ENCODE measurements at places on chromosomes 16 and 17.

GRCh38 chr16:9797306-9797705, 384.9 kb downstream of the GRIN2A start:
- DNase-seq, result no peak

GRCh38 chr17:38743556-38744171, 4.5 kb downstream of the PCGF2 start:
- DNase-seq, result no peak

- no peak for DNase-seq
Observed at GRCh38 chr17:68089881-68090280, 54.3 kb downstream of the KPNA2 start.

- no peak for DNase-seq
Observed at GRCh38 chr17:83002118-83002805, 77.1 kb upstream of the METRNL start.

DNA sequence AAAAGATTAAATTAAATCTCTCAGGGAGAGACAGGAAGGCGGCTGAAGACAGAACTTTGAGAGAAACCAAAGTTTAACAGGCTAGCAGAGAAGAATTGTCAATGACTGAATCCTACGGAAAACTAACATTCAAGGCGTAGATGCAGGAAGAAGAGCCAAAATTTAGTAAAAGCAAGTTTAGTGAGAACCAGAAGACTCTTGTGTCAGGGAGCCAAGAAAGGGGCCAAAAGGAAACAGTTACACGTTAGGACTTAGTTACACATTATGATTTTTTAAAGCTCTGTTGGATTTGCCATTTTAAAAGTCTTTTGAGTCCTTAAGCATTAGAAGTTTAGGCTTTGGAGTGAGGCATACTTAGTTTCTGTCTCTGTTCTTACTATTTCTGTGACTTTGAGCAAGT, 164.6 kb downstream of the CHD9 start:
- DNase-seq, result no peak

DNA sequence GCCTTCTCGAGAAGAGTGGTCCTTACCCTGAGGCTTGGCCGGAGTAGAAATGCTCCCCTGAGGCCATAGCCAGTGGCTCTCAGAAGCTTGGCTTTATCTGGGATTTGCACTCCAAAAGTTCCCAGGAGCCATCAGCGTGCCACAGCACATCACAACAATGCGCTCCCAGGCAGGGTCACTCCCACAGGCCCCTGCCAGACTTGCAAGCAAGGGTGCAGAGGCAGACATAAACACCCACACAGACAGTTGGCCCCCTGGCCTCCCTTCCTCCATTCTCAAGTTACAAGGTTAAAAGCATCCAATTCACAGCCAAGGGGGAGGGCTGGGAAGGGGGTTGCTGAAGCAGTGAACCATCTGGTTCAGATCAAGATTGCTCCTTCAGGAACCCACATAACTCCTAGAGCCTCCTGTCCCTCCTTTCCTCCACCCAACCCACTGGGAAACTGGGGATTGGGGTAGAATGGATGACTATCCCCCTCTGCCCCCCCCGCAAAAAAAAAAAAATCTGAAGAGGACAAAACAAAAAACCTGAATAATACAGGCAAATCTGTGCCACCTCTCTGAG, 1.8 kb downstream of the ST3GAL2 start:
- DNase-seq, result no peak

- DNase-seq, result no peak
Observed at GRCh38 chr17:27296428-27296979, 2.6 kb downstream of the WSB1 start.

- no peak for DNase-seq
Observed at GRCh38 chr17:72955391-72956140, 136.9 kb downstream of the SLC39A11 start.

DNA sequence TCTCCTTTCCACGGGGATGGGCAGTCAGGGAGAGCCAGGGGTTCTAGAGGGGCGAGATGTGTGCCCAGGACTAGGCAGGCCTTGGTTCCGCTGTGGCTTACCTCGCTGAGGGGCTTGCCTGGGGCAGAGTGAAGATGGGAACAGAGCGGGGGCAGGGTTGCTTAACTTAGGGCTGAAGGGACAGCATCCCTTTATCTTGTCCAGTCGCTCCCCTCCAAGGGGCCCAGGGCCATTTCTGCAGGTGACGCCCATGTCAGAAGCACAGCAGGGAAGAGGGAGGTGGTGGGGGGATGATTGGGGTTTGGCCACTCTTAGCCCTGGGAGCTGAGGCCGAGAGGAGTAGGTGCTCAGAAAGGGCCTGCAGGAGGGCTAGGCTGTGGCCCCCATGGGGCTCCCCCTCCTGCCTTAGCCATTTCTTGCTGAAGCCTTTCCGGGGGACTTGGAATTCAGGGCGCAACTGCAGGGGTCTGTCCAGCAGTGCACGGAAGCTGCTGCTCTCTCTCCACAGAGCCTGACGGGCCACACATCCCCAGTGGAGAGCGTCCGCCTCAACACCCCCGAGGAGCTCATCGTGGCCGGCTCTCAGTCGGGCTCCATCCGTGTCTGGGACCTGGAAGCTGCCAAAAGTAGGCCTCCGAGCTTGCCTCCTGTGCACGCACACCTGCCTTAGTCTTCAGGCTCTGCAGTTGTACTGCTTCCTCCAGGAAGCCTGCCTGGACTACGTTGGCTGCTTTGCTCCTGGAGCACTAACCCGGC, 8.5 kb downstream of the KATNB1 start:
- no peak for DNase-seq

GRCh38 chr17:75475144-75475835, 18.9 kb downstream of the TMEM94 start:
- DNase-seq, result no peak

- peak; percentile 93 for DNase-seq
Observed at GRCh38 chr17:16653367-16654041, at the start of gene ZNF624. Gene ZNF624 (minus strand): TSS chr17:16653850.

GRCh38 chr17:6429266-6429665, 5.7 kb downstream of the AIPL1 start:
- DNase-seq, result no peak

- DNase-seq, result no peak
Observed at GRCh38 chr17:3002538-3003295, 60.7 kb downstream of the OR1D5 start.

GRCh38 chr16:5025171-5025632, 8.5 kb downstream of the NAGPA start:
- DNase-seq, result no peak

GRCh38 chr17:58285422-58285810, 4.7 kb upstream of the MPO start:
- no peak for DNase-seq

DNA sequence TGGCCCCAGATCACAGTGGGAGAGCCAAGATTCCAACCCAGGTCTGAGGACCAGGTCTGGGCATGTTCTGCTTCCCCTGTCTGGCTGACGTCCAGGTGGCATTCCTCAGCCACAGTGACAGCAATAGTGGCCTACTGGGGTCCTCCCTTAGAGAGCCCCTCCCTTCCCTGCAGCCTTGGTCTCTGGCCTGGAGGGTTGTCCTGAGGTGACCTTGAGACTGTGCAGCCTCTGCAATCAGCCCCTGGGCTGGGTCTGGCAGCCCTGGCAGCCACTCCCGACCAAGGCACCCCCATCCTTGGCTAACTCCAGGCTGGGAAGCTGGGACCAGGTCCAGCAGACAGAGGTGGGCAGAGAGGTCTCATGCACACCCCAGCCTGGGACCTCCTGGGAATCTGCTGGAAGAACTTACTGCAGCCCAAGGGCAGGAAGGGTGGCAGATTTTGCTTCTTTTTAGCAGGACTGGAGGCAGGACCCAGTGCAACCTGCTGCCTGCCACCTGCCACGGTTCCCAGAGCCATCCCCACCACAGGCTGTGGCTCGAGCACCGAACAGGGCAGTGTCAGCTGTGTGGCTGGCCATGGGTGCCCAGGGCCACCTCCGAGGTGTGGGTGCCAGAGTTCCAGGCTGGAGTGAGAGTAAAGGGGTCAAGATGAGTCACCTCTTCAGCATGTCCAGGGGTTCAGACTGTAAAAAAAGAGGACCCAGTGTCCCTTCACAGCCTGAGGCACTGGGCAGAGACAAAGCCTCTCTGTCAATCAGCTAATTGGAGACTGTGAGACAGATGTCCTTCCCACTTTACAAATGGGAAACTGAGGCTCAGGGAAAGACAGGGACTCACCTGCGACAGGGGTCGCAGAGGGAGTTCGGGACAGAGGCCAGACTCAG, 12.6 kb downstream of the GRB7 start:
- no peak for DNase-seq

DNA sequence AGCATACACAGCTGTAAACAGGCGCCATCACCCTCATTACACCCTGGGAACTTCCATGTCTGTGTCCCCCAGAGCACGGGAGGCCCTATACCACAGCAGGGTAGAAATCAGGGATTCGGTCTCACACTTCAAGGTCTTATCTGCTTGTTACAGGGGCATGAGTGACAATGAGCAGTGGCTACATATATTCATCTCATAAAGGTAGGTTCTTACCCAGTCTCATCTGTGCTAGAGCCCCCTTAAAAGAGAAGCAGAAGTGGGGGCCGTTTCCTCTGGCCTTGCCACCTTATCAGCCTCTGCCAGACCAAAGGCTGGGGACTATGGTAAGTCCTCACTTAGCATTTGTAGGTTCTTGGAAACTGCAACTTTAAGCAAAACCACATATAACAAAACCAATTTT, 46.5 kb downstream of the IRX5 start:
- DNase-seq, result no peak

- DNase-seq, result no peak
Observed at GRCh38 chr17:34647511-34647910, 68.1 kb downstream of the TMEM132E start.

DNA sequence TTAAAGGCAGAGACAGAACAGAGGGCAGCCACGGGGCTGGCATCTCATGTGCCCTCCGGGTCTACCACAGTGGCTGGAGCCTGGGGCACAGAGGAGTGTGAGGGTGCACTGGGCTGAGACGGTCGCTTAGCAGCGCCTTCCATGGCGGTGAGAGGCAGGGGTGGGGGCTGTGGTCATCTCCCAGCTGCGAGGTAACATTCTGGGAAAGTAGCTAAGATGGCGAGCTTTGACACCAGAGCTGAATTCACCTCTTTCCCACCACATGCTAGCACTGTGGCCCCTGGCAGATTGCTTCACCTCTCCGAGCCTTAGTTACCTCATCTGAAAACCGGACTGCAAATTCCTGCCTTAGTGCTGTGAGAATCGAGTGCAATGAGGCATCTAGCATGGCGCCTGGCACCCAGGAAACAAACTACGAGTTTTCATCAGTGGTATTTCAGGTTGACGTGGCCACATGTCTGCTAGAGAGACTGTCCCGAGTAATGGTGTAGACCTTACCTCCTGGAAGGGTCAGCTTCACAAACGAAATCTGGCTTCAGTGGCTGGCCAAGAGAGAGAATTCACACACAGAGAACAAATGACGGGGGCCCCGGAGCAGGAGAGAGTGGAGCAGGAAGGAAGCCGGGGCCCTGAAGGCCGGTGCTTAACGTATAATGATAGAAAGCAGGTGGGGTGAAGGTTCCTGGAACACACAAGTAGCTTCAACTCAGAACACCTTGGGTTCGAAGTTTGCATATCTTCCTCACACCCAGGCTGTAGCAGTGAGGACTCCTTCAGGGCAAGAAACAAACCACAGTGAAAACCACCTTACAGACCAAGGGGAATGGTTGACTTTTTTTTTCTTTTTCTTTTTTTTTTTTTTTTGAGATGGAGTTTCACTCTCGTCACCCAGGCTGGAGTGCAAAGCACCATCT, 63.9 kb upstream of the RPH3AL start:
- peak; percentile 61 for DNase-seq

- no peak for DNase-seq
Observed at GRCh38 chr17:36505171-36505570, 18.7 kb downstream of the ZNHIT3 start.

GRCh38 chr17:10739386-10739785, 9.6 kb upstream of the TMEM220 start:
- DNase-seq, result no peak

DNA sequence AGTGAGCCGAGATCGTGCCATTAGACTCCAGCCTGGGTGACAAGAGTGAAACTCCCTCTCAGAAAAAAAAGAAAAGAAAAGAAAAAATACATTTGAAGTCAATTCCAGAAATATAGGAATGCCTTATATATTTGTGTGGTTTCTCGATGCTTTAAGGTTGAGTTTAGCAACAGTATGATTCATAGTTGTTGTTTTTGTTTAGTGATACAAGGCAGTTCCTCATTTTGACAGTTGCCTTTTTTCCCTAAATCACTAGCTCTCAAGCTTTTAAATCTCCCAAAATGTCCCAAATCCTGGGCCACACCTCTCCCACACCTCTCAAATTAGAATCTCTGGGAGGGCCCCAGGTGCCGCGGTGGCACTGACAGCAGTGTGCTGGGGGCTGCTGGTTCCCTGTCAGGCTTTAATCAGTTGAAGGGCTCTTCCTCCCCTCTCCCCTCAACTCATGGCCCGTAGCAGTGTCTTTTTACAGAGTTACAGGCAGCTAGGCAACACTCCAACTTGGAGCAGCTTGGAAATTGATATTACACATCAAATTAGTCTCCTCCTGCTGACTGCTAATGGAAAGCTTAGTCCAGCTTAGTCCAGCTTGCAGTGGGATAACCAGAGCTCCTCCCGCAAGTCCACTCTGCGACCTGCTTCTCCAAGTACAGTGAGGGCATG, 58.4 kb downstream of the EPN2 start:
- DNase-seq, result no peak

GRCh38 chr17:81097943-81098308, 63.0 kb downstream of the BAIAP2 start:
- DNase-seq, result no peak

DNA sequence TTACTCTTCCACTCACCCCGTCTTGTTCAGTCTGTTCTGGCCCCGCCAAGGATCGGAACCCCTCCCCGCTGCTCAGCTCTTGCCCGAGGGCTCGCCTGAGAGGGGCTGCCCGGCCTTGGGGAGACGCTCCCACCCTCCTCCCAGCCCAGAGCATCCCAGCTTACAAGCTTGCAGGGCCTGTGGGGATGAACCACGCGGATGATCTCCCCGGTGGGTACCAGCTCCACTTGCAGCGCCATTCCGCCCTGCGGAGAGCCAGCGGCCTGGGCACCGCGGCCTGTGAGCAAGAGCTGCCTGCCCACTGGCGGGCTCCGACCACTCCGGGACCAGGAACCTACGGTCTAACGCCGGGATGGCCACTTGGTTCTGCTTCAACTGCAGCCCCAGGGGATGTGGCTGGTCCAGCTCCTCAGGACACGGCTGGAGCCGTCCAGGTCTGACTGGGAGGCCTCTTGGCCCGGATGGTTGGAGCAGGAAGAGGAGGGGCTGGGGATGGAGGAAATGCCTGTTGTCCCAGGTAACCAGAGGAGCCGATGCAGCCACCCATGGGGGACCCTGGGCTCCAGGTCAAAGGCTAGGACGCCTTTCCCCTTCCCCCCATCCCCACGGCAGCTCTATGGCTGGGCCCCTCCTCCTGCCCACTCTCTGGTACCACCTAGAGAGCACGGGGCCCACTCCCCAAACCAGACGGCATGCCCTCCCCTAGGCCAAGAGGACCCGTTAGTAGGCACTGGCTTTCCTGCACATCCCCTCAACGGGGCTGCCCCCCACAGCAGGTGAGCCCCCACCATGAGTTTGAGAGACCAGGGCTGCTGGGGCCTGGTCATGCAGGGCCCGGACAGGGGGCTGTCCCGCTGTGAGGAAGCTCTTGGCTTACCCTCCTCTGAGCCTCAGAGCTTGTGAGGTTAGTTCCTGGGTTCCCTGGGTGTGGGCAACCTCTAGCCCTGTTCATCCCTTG, at the start of gene MYO1C:
Gene MYO1C (minus strand): TSS at position 438 of the 958 bp plus-strand sequence. CDS start 199 bp downstream, at position 239.
- no peak for DNase-seq

GRCh38 chr17:38608648-38609047, 2.9 kb upstream of the SRCIN1 start:
- no peak for DNase-seq

- no peak for DNase-seq
Observed at GRCh38 chr17:75241143-75241430, 20.3 kb downstream of the GGA3 start.

- peak; percentile 15 for DNase-seq
Observed at GRCh38 chr17:77736199-77736585, 222.3 kb upstream of the TNRC6C start.
